Sigmoid colon (tissue), 7 donors: ENCODE measurements at places on chromosomes 3 and 15. TPM values are rescaled to one million over a fixed set of nuclear protein-coding genes. Genes with fewer than 3 reads are reported as not detected.

TTLL13 gene
- not detected for total RNA-seq

DNA sequence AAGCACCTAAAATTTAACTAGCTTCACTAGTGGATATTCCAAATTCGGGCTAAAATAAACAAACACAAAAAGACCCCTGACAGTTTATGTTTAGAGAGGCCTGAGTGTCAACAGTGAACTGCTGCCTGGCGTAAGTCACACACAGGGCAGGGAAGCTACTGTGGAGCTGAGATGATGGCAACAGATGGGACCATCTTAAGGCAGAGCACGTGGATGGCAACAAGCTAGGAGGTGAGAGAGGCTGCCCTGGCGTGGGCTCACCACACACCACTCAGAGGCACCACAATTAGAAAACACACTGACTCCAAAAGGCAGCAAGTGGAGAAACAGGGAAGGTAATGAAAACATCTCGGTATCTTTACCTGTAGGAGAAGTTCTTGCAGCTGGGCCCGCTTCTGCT, 93.3 kb downstream of the ATP1B3 start:
- H3K27ac ChIP-seq, result no peak overlapping the region
- H3K36me3 ChIP-seq, result peaks cover 19% of the 10 kb centered on the region
- no peak for DNase-seq
- no peaks in the 10 kb centered on the region for H3K27me3 ChIP-seq

- no peaks in the 10 kb centered on the region for H3K36me3 ChIP-seq
- peaks cover 71% of the 10 kb centered on the region for H3K4me1 ChIP-seq
- peak overlapping the region; percentile 96 for H3K27ac ChIP-seq
- H3K27me3 ChIP-seq, result no peaks in the 10 kb centered on the region
- peak; percentile 97 for DNase-seq
These were observed 145.5 kb upstream of the TPM1 start for GRCh38 chr15:62896969-62897486.

- no peak for DNase-seq
- no peak overlapping the region for H3K4me3 ChIP-seq
- H3K4me1 ChIP-seq, result peaks cover 95% of the 10 kb centered on the region
These were observed 93.3 kb upstream of the HACD2 start for GRCh38 chr3:123678108-123678511.
